ENCODE measurements at places on chromosomes 13 and 19.

GRCh38 chr13:30729801-30730200 lies 5.5 kb upstream of the ALOX5AP start:
- DNase-seq, result no peak

GRCh38 chr13:22112956-22113745 lies 442.3 kb downstream of the FGF9 start:
- DNase-seq, result no peak

DNA sequence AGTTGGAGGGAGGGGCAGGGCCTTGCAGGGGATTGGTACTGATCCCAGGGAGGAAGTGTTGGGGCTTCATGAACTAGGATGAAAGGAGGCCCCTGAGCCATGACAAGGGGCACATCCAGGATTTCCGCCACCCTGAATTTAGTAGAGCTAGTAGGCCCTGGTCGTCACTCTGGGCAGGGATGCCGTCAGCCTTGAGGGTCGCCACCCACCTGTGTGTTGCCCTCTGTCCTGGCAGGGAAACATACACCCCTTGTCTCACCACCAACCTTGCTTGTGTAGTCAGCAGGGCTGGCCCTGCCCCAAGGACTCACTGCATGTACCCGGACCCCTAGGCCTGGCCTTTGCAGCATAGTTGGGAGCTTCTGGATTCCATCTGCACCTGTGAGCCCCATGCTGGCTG lies 9.4 kb upstream of the QTRT1 start:
- no peak for DNase-seq

- no peak for DNase-seq
Observed at GRCh38 chr13:29956853-29957252, 106.4 kb upstream of the UBL3 start.

- no peak for DNase-seq
Observed at GRCh38 chr19:45439190-45439568, 15.5 kb upstream of the ERCC1 start.

GRCh38 chr19:18089726-18090125 lies 3.0 kb upstream of the IL12RB1 start:
- no peak for DNase-seq

DNA sequence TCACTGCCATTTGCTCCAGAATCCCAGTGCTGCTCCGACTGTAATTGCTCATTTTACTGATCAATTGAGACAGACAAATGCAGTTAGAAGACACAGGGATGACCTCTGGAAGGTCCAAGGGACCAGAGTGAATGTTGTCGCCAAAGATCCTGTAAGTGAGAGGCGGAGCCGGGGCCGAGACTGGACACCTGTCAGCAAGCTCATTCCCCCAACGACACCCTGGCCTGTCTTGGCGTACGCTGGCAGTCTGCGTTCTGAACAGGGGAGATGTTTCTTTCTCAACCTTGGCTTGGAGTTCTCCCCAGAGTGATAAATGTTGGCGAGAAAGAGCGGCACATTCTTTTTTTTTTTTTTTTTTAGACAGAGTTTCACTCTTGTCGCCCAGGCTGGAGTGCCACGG lies 24.2 kb downstream of the GADD45B start:
- DNase-seq, result no peak

GRCh38 chr19:13981021-13981420 lies 25.1 kb downstream of the RFX1 start:
- no peak for DNase-seq

GRCh38 chr19:30966486-30966885 lies 382.8 kb downstream of the TSHZ3 start:
- DNase-seq, result no peak

GRCh38 chr13:110388108-110388943 lies 81.2 kb downstream of the COL4A2 start:
- DNase-seq, result no peak

DNA sequence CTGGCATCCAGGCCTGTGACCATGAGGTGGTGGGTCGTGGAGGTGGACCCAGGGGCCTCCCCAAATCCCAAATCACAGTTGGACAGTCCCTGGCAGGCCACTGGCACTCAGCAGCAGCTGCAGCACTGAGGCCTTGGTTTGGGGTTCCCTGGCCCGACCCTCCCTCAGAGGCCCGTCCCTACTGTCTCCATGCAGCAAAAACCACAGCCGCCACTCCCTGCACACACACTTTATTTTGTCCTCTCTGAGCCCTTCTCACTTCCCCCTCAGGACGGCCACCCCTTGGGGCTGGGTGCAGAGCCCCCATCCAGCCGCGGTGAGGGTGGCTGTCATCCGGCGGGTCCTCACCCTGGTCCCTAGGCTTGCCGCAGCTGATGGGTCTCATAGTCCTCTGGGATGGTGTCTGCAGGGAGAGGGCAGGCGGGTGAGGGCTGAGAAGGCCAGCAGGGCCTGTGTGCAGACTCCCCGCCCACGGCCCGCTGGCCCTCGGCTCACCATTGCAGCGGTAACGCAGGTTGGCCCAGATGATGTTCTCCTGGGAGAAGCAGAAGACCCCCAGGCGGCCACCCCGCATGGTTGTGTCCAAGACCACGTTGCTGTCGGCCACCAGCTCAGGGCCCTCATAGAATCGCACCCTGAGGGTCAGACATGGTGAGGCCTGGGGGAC lies 8.4 kb downstream of the COMP start:
- no peak for DNase-seq

DNA sequence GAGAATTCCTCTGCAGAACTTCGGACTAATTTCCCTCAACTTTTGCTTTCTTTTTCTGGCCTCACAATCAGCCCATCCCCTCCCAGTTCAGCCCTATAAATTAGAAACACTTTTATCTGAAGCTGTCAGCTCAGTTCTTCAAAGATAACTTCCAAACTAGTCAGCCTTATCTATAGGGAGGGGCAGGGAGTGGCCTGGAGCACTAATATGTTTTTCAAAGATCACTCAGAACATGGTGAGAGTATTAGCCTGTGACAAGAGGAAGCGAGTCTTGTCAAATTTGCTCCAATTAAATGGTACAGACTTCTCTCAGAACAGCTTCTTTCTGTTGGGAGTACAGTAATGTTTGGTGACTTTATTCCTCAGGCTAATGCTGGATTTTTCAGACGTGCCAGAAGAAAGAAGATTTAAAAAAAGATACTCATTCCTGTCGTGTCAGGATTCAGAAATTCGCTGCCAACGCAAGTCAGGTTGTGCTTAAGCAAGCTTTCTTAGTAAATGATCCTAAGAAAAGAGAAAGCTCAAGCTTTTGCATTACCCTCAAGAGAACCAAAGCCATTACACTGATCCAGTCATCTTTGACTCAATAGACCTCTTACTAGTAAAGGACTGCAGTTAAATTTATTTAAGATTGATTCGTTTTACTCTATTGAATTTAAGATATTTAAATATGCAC lies 1033.6 kb downstream of the SLITRK5 start:
- DNase-seq, result no peak

DNA sequence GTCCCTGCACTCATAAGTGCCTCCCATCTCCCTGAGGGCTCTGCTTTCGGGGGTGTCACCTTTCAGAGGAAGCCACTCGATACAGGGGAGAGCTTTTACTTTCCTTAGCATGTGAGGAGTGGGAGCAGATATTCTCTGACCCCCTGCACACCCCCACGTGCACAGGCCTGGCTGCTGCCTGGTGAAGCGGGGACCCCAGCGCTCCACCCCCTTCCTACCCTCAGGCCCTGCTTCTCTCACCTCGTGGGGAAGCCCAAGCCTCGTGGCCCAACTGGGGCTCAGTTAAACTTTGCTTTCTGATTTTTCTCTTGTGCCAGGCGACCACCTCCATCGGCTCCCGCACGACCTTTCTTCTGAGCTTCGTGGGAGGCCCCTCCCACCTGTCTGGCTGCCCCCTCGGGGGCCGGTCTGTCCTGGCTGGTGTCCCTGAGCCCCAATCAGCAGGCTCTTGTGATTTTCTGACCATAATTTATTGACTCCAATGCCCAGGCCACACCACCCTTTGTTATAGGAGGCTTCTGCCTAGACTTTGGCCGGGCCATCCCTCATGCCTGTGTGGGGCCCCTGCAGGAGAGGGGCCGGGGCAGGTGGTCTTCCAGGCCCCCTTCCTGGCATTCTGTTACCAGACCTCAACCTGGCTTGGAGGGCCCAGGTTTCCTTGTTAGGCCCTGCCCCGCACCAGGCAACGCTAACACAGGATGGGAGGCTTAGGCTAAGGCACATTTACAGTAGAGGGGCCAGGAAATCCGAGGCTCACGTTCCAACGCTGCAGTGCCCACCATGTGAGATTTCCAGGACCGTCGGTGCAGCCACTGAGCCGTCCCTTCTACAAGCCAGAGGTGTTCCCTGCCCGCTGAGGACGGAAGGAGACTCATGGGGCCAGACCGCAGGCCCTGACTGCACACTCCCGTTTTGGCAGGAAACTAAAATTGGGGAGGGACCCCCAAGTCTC lies 3.7 kb downstream of the TMED1 start:
- no peak for DNase-seq

- no peak for DNase-seq
Observed at GRCh38 chr13:47859165-47859564, 141.9 kb downstream of the SUCLA2 start.
